ENCODE measurements at places on chromosomes 6 and 20. TPM values are rescaled to one million over a fixed set of nuclear protein-coding genes. Genes with fewer than 3 reads are reported as not detected.
A peak's percentile ranks its signal among the peaks of the same experiment; 100 is the strongest.

Gene ZSCAN12
- total RNA-seq = 4.6 TPM

Gene TXLNB
- total RNA-seq = 0.52 TPM

GRCh38 chr20:62063981-62064769 lies 1.5 kb downstream of the TAF4 start:
- H3K36me3 ChIP-seq = no peaks in the 10 kb centered on the region
- H3K27ac ChIP-seq = no peak overlapping the region
- DNase-seq = peak; percentile 87
- peaks cover 29% of the 10 kb centered on the region for H3K4me1 ChIP-seq

DNA sequence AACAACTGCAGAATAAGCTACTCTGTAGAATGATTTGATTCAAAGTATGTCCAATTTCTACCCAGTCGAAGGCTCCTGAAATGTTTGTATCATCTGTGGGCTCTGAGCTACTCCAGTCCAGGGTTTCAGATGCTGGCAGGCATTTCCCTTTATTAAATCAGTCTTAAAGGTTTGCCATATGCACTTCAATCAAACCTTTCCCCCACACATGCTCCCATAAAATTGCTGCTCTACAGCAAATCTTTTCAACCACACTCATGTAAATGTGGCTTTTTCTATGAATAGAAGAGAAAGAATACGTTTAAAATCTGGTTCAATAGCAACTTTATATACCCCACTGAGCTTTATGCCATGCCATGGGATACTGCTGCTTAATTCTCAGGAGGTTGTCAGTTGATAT lies 242.4 kb upstream of the MAP3K7 start:
- no peaks in the 10 kb centered on the region for H3K4me1 ChIP-seq
- H3K27me3 ChIP-seq = no peaks in the 10 kb centered on the region
- H3K27ac ChIP-seq = no peak overlapping the region

DNA sequence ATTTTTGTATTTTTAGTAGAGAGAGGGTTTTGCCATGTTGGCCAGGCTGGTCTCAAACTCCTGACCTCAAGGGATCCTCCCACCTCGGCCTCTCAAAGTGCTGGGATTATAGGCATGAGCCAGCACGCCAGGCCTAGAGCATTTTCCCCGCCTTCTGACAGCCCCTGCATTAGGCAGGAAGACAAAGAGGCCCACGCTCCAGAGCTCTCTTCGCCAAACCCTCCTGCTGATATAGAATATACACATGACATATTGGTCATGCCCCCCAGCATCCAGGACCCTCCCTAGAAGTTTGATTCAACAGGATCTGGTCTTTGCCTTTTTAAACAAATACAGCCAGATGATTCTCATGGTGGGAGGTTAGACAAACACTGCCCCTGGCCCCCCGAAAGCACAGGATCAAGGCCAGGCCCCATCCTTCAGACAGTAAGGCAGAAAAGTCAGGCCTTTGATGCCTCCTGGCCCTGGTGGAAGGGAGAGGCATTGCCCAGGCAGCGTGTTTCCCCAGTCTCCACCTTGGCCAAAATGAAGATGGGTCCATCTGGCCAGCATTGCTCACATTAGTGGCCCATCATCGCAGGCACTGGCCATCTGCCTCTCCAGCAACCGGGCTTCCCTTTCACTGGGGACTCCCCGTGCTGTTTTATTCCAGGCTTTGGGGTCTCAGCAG lies 4.4 kb downstream of the SULF2 start:
- DNase-seq = no peak
- no peak overlapping the region for H3K4me3 ChIP-seq
- peaks cover 3% of the 10 kb centered on the region for H3K27me3 ChIP-seq

Data from upper lobe of left lung (tissue), 6 donors.